ENCODE measurements at places on chromosomes 7 and 10.

DNA sequence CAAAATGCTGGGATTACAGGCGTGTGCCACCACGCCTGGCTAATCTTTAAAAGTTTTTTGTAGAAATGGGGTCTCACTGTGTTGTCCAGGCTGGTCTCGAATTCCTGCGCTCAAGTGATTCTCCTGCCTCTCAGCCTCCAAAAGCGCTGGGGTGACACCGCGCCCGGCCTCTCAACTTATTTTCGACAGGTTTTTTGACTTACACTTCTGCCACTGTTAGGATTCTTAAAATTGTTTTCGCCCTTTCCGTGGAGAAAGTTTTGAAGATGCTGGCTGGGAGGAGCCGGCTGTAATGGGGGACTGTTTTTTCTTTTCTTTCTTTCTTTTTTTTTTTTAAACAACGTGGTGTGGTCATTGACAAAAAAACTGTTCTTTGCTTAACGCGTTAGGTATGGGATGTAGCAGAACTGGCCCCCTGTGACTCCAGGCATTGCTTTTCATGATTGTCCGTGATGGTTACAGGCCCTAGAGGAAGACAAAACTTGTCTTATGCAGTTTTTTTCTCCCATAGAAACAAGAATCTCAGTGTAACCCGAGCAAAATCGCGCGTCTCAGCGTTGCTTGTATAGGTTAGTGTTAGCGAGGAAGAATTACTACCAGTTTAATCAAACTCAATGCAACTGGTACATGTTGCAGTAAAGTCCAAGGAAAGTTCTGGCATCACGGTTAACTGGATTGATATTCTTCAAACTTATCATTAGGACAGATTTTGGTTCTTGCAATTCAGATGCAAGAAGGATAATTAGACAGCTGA is 72.2 kb downstream of the DAGLB start:
- DNase-seq = no peak

GRCh38 chr7:115693779-115694178 is 336.8 kb downstream of the TFEC start:
- peak; percentile 14 for DNase-seq

DNA sequence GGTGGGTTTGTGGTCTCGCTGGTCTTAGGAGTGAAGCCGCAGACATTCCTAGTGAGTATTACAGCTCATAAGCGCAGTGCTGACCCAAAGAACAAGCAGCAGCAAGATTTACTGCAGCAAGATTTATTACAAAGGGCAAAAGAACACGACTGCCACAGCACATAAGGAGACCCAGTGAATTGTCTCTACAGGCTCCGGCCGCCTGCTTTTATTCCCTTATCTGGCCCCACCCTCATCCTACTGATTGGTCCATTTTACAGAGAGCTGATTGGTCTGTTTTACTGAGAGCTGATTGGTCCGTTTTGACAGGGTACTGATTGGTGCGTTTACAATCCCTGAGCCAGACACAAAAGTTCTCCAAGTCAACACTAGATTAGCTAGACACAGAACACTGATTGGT is 82.1 kb downstream of the VIPR2 start:
- no peak for DNase-seq

GRCh38 chr10:1734288-1734687 is 3.0 kb downstream of the ADARB2 start:
- DNase-seq = no peak

GRCh38 chr10:33304423-33305225 is 29.8 kb downstream of the NRP1 start:
- no peak for DNase-seq

- no peak for DNase-seq
Measured at GRCh38 chr7:31095286-31096197, 43.4 kb downstream of the ADCYAP1R1 start.

GRCh38 chr7:158389514-158390425 is 197.9 kb downstream of the PTPRN2 start:
- DNase-seq = no peak

- DNase-seq = no peak
Measured at GRCh38 chr10:128070721-128071416, 55.4 kb downstream of the MKI67 start.

DNA sequence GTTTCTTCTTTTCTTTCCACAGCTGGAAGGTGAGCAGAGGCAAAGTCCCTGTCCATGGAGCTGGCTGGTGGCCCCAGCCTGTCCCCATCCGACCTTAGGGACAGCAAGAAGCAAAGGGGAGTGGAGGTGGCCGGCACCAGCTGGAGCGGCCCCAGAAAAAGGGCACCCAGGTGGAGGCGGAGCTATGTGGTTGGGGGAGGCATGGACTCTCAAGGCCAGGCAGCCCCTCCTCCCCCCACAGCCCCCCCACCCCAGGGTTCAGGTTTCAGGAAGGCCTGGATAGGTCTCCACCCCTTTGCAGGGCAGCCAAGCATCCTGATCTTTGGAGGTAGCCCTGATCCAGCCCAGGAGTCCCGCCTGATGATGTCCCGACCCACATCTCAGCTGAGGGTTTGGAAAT is at the start of gene SSC4D:
SSC4D (minus strand) TSS at position 161 of the 400 bp plus-strand sequence. CDS start 5,258 bp downstream, outside the sequence.
- no peak for DNase-seq

DNA sequence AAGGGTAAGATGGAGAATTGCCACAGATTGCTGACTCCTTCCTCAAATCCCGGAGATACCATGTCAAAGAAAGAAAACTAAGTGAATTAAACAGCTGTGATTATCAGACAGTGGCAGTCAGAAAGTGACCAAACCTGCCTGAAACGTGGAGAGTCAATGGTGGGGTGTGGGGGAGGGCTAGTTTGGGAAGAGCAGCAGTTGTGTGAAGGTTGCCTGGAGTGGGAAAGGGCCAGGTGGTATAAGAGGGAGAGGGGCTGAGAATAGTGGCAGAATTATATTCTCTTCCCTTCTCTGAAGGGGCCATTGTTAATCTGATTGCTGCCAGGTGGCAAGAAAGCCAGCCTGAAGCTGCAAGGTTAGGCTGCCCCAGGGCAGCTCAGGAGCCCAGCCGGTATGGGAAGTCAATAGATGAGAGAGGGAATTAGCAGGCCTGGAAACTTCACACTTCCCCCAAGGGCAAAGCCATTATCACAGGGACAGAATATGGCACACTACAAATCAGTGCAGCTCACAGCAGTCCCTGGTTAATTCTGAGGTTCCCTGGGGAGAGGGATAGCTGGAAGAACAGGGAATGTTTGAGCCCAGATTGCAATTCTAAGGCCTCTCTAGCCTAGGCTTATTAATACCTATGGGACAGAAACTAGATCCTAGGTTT is 83.9 kb upstream of the ITGB1 start:
- no peak for DNase-seq

DNA sequence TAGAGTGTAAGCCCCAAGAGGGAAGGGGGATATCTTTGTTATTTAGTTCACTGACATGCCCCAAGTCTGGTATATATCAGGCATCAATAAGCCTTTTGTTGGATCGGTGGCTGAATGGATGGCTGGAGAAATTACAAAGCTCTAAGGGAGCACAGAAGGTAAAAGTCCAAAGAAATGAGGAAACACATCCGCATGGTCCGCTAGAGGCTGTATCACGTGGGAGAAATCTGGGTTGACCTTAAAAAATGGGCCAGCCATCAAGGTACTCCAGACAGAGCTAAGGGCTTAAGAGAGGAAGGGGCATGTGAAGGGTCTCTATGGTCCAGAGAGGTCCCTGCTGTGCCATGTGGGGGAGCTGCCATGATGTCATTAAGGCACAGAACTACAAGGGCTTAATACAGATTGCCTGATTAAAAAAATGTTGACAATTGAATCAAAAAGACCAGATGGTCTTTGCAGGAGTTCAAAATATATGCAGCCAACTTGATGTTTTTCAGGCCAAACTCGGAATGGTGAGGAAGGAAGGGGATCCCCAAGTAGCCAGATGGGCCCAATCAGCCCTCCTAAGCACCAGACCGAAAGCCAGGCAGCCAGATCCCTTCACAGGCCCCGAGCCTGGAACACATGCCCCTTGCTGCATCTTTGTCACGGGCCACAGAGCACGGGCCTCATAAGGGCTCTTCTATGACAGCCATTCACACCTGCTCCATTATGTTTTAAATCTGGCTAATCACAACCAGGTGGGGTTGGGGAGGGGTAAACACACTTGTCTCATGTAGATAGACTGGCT is 31.9 kb downstream of the SCRN1 start:
- DNase-seq = no peak

GRCh38 chr10:88715517-88715916 is 9.5 kb downstream of the LIPK start:
- no peak for DNase-seq

DNA sequence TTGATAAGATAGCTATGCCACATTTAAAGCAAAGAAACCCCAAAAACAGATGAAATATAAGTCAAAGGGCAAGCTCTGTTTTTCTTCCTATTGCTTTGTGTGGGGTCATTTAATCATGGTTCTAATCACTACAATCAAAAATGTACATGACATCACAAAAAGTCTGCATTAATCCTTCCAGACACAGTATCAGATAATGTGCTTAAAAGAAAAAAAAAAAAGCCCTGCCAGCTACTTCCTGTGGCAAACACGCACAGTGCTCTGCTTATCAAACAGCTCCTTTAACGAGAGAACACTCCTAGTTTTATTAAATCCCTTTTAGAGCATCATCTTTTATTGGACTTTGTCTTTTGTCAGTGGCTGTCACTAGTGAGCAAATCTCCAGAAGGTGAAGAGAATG is 1005.8 kb downstream of the GATA3 start:
- no peak for DNase-seq

DNA sequence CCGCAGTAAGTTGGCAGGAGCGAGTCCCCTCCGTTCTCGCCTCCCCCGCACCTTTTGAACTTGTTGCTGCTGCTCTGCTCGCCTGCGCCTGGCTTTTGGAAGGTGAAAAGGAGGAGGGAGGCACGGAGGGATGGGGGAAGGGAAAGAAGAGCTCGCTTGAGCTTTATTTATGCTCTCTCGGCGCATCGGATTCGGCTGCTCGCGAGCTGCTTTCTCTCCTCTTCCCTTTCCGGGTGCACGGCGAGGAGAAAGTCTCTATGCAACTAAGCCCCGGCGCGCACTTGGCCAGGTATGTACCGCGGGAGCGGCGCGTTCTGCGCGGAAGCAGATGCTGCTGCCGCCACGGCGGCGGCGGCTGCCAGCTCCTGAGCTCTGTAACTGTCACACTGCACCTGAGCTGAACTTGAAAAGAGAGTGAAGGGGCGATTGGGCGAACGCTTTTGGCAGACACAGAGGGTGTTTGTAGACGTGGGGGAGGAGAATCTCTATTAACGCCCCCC is 551 bp downstream of the KCND2 start:
- DNase-seq = no peak

DNA sequence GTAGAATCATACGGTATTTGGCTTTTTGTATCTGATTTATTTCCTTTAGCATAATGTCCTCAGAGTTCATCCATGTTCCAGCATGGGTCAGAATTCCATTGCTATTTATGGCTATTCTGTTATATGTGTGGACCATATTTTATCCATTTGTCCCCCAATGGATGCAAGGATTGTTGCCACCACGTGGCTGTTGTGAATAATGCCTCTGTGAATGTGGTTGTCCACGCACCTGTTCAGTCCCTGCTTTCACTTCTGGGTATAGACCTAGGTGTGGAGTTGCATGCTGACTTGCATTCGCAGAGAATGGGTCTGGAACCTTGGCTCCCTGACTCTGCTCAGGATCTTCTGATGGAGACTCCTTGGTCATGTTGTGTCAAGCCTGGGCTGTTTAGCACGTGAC is 199.9 kb downstream of the CAMK1D start:
- no peak for DNase-seq

GRCh38 chr7:104111271-104111670 is 96.5 kb downstream of the ORC5 start:
- DNase-seq = no peak

DNA sequence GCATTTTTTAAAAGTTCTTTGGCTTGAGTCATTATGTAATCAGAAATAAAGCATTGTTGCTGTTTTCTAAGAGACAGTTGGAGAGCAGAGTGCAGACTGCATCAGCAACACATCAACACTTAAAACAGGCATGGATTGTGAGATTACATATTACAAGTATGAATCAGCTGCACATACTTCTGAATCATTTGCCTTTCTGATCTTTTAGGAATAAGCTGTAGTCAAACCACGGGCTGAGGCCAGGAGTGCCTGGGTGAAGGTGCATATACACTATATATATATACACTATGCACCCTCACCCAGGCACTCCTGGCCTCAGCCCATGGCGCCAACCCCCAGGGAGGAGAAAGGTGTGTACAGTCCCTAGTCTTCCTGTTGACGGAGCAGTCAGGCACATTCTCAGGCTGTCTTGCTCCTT is 52.4 kb upstream of the DLX6 start:
- no peak for DNase-seq

GRCh38 chr10:51289519-51289918 is 215.2 kb downstream of the PRKG1 start:
- DNase-seq = no peak

DNA sequence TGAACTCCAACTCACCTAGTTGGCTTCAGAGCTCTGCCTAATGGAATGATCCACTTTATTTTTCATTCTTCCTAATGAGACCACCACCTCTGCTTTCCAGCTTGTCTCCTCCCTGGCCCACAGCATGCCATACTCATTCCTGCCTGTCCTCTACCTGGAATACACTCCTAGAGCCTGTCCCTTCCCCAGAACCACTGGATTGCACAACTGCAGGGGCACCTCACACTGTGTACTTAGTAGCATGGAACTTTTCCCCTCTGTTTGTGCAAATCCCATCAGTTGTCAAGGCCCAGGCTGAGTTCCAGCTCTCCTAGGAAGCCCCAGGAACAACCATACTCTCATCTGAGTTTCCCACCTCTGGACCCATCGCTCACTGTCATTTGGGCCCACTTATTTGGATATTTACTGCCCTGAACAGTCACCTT is 15.6 kb downstream of the ALDH18A1 start:
- no peak for DNase-seq

- DNase-seq = peak; percentile 94
Measured at GRCh38 chr10:69051303-69051702, 36.6 kb upstream of the SRGN start.

- no peak for DNase-seq
Measured at GRCh38 chr10:117552156-117552631, 9.6 kb downstream of the EMX2 start.

DNA sequence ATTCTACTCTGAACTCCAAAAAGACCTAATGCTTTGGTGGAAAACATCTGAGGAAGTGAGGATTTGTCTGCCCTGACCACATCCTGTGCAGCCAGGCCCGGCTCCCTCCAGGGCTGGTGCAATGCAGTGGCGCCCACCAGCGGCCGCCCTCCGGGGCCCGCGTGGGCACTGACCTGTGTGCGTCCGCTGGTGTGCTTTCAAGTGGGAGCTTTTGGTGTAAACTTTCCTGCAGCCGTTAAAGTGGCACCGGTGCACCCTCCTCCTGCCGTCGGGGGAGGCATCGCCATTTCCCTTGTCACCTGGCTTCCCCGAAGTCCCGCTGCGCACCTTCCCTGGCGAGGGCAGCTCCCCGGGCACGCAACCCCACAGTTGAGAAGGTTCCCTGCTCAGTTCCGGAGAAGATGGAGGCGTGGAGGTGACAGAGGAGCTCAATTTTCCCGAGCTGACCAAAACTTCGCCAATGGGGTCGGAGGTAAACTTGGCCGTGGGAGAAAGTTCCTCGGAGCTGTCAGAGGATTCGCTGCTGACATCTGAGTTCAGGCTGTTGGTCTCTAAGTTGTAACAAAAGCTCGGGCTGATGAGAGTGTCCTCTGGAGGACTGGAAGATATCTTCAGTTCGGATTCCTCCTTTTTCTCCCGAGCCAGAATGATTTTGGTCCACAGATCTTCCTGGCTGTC is 3.4 kb downstream of the KLF6 start:
- DNase-seq = peak; percentile 70
